Activated CD8-positive, alpha-beta memory T cell treated with anti-CD3 and anti-CD28 coated beads for 4 hours (primary cell): ENCODE measurements at places on chromosomes 7 and 10.

- no peak for DNase-seq
Observed at GRCh38 chr10:63099734-63100133, 33.4 kb upstream of the NRBF2 start.

- no peak for DNase-seq
Observed at GRCh38 chr7:80937336-80937735, 18.5 kb upstream of the SEMA3C start.

GRCh38 chr10:132243626-132244025, 56.9 kb downstream of the DPYSL4 start:
- no peak for DNase-seq

GRCh38 chr10:95864906-95865813, 42.6 kb upstream of the CC2D2B start:
- DNase-seq = no peak

GRCh38 chr10:93440591-93441091, 41.5 kb downstream of the MYOF start:
- DNase-seq = no peak

DNA sequence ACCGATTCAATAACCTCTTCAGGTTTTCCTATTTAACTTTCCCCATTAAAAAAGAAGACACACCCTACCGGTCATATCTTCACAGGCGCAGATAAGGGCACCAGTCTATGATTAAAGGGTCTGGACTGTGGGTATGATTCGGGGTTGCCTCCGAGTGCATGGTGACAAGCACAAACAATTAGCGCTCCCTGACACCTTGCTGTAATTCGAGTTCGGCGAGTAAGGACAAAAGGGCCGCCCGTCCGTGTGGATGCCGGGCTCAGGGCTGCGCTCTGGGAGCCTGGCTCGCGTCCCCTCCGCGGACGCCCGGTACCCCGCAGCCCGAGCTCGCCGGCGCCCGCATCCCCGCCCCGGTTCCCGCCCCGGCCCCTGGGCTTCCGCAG, 111.9 kb upstream of the RHEB start:
- no peak for DNase-seq

- DNase-seq = no peak
Observed at GRCh38 chr10:51892965-51893658, 193.7 kb upstream of the CSTF2T start.
